ENCODE measurements at places on chromosomes 5 and 9.
A peak's percentile ranks its signal among the peaks of the same experiment; 100 is the strongest.

- no peak for DNase-seq
Observed at GRCh38 chr5:127001621-127002296, 28.6 kb downstream of the MARCHF3 start.

DNA sequence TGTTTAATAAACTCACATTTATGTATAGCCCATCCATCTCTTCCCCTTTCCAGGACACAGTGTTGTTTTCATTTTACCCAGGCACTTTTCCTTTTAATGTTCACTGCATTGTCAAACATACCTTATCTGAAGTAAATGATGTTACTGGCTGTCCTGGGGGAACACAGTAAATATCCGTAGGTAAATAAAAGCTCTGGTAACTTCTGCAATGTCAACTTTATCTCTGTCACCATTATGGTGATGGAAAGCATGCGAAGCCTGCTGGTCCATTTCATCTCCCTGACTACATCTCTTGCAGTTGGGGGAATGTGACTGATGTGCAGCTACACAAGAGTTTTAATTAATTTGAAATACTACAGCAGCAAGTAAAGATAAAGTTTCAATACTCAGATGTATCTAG lies 1162.1 kb upstream of the SEMA6A start:
- DNase-seq = no peak

DNA sequence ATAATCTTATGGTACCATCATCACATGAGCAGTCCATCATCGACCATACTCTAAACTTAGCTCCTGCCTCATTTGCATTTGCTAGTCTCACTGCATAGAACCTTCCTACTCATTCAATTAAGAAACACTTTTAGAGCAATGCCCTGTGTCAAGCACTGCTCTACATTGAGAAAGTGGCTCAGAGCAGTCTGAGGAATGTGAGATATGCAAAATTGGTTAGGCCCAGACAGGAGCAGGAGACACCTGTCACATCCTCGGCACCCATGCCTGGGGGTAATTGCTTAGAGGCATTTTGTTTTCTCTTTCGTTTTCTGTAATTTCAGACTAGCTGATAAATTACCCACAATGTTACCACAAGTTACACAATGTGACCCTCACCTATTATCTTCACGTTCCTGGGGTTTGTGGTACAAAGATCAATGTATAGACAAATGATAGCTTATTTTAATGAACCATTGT lies 4.9 kb upstream of the RARS1 start:
- no peak for DNase-seq

GRCh38 chr5:112205846-112206245 lies 213.2 kb downstream of the EPB41L4A start:
- no peak for DNase-seq

DNA sequence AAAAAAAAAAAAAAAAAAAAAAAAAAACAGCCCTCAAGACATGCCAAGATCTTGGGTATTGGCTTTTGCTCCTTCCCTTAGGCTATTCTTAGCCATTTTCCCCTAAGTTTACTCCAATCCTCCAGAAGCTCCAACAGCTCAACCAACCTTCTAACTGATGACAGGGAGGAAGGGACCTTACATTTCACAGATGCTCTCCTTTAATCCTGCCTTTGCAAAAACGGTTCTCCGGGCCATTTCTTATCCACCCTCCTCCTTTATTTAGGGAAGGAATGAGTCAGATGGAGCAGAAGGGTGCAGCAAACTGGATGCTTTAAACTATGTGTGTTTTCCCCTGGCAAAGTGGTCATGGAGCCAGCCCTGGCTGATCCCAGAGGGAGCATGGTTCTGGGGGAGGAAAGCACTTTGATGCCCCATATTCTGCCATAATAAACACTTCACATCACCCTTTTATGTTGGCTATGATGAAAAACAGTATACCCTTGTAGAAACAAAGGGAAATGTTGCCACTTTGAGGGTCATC lies 369.4 kb upstream of the DMAC1 start:
- DNase-seq = no peak

DNA sequence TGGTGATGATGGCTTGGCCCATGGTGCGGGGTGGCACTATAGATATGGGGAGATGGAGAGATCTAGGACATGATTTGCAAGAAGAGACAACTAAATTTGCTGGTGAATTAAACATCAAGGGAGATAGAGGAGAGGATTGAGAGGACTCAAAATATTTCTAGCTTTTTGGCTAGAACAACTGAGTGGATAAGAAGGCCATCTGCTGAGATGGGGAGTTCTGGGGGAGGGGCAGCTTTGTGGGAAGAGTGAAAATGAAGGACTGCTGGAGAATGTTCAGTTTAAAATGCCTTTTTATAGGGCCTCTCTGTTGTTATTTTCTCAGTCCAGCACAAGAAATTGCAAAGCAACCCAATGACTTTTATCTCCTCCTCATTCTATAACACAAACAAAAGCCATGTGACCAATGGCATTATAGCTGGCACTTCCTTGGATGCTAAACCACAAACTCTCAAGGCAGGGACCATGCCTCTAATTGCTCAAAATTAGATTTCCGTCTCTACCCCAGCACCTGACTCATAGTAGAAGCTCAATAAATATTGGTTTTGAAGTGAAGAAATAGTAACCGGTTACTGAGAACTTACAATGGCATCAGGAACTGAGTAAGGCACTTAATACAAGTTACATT lies 29.8 kb downstream of the JAKMIP2 start:
- no peak for DNase-seq

GRCh38 chr5:42547141-42547540 lies 123.9 kb downstream of the GHR start:
- no peak for DNase-seq

GRCh38 chr5:54243483-54244080 lies 66.8 kb downstream of the ARL15 start:
- peak; percentile 7 for DNase-seq

DNA sequence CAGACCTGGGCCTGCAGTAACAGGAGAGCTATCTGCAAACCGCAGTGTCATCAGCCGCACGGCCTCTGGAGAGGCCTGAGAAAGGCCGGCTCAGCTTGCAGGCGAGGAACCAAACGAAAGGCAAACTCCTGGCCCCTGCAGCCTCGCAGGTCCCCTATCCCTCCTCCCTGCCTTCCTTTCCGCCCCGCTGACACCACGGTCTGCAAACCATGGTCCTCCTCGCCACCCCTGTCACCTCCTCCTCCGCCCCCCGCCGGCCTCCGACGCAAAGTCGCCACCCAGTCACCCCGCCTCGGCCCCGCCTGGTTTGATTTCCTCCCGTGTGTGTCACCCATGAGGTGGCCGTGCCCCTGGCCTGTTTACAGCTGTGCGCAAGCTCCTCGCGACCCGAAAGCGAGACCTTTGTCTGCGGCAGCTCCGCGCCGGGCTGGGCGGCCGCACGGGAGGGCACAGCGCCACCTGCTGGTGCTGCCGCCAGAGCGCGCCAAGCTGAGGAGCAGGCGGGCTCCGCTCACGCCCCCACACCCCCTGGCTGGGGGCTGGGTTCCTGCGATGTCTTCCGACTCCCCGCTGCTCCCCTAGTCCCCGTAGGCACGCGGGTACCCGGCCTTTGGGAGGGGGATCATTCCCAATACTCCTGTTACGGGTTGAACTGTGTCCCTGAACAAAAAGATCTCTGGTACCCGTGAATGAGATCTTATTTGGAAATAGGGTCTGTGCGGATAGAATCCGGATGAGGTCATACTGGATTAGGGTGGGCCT lies 19.4 kb downstream of the GBGT1 start:
- DNase-seq = no peak

DNA sequence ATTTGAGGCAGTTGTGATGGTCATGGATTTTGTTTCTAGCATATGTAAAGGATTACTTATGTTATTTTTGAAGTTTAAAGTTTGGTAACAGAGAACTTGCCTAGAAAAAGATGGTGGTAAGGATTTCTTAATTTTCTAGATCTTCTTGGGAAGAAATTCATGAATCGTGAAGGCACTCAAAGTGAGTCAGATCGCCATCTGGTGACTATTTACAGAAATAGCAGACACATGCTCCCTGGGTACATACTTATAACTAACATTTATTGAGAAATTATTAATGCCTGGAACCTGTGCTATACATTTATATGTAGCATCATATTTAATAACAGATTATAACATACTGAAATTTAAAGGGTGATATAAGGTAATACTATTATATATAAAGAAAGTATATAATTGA lies 299.7 kb downstream of the IZUMO3 start:
- DNase-seq = no peak

DNA sequence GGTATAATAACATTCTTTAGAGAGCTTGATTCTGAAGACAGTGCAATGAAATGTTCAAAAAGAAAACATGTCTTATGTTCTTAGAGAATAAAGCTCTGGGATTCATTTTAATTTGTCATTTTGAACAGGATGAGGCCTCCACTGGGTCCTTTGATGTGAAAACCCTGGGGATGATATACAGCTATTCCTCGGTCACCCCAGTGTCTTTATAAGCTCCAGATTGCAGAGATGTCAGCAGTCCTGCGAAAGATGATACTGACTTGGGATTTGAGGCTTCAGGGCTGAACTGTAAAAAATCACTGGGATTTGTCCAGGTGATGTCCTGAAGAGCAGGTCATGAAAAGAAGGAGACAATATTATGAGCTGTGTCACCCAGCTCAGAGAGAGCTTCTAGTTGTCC lies 529.7 kb upstream of the ZNF608 start:
- no peak for DNase-seq

DNA sequence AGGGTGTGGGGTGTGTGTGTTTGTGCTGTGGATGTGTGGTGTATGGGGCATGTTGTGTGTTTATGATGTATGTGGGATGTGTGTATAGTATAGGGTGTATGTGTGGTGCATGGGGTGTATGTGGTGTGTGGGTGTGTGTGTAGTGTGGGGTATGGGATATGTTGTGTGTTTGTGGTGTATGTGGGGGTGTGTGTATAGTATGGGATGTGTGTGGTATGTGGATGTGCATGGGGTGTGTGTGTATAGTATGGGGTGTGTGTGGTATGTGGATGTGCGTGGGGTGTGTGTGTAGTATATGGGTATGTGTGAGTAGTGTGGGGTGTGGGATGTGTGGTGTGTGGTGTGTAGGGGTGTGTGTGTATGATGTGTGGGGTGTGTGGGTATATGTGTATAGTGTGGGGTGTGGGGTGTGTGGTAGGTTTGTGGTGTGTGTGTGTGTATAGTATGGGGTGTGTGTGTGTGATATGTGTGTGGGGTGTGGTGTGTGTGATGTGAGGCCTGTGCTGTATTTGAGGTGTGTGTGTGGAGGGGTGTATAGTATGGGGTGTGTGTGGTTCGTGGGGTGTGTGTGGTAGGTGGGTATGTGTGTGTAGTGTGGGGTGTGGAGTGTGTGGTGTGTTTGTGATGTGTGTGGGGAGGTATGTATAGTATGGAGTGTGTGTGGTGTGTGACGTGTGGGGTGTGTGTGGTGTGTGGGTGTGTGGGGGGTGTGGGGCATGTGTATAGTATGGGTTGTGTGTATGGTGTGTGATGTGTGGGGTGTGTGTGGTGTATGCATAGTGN lies 10.5 kb downstream of the ECSCR start:
- DNase-seq = no peak

GRCh38 chr5:149426931-149427330 lies 47.8 kb upstream of the IL17B start:
- DNase-seq = no peak

- DNase-seq = peak; percentile 72
Observed at GRCh38 chr5:139660923-139661814, 13.0 kb downstream of the CXXC5 start.

DNA sequence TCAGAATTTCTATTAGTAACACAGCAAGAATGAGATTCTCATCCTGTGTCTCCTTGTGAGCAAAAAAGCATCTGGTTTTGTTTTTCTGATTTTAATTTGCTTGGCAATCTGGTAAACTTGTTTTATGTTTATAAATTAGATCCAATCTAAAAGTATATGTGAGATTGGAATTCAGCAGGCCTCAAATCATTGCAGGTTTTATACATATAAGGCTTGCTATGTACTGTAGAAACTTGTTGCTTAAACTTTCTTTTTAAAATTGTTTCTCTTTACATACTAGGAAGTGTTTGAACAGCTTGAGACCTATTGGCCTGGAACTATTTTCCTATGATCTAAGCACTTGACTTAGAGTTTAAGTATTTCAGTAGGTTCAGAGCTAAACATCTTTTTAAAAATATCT lies 1037.8 kb downstream of the NR2F1-AS1 start:
- DNase-seq = no peak

DNA sequence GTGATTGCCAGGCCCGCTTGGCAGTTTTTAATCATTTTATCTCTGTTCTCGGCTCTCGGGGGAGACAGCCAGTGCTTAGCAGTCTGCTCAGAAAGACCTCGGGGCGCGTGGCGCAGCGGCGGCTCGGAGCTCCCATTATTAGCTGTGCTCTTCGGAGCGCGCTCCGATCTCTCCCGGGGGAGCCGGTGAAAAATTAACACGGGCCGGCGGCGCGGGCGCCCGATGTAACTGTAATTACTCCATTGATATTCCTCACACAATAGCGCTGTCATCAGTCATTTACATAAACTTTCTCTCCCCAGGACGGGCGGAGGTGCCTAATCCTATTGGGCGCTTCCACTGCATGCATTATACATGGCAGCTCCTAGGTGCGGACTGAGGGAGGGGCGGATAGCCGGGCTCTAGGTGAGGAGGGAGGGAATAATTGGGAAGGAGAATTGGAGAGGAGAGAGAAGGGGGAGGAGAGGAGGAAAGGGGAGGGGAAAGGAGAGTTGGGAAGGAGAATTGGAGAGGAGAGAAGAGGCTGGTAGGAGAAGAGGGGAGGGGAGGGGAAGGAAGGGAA lies 24.9 kb downstream of the LMX1B start:
- DNase-seq = no peak

Measured in smooth muscle cell of the brain vasculature (primary cell).